ENCODE measurements at places on chromosomes 7 and 10.
A peak's percentile ranks its signal among the peaks of the same experiment; 100 is the strongest.

- DNase-seq, result no peak
Observed at GRCh38 chr7:38743899-38744298, 112.7 kb upstream of the AMPH start.

- peak; percentile 62 for DNase-seq
Observed at GRCh38 chr7:107972075-107972482, 30.9 kb downstream of the LAMB1 start.

DNA sequence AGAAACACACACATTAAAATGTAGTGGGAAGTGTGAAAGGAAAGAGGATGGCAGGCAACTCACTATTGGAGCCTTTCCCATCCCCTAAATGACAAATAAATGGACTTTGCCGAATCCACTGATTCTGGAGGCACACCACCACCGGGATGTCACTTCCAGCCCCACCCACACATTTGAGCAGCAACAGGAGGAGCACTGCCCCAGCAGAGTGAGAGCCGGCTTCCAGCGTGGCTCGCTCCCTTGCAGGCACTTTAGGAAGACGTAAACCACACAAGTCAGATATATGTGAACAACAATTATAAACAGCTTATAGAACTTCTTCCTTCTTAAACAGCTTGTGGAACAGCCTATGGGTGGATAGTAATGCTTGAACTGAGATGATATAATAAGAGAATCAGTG lies 191.0 kb downstream of the DGKI start:
- DNase-seq, result no peak

DNA sequence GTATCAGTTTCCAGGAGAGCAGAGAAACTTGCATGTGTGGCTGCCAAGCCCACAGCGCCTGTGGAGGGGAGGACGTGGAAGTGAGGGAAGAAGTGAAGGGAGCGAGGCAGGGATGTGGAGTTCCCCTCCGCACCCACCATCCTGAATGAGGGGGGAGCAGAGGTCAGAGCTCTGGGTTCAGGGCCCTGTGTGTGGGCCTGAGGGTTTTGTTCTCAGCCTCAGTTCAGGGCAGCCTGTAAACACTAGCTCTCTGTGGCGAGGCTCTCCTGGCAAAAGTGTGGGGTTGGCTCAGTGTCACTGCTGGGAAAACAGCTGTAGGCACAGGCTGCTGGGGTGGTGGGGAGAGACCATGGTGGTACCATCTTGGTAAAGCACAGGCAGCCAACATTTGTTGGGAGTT lies 108.4 kb downstream of the C10orf105 start:
- DNase-seq, result no peak
